ENCODE measurements at places on chromosomes 13 and 19. TPM values are rescaled to one million over a fixed set of nuclear protein-coding genes. Genes with fewer than 3 reads are reported as not detected.

CPB2 gene
- not detected for total RNA-seq

MKNK2 gene
- total RNA-seq, result 317 TPM

CPAMD8 gene
- total RNA-seq, result 2.4 TPM

BRME1 gene
- 3.0 TPM for total RNA-seq

ZFP82 gene
- 2.8 TPM for total RNA-seq

FUT3 gene
- not detected for total RNA-seq

HCST gene
- total RNA-seq, result 117 TPM

PNMA8B gene
- total RNA-seq, result not detected

MLLT1 gene
- 33.3 TPM for total RNA-seq

FAM83E gene
- total RNA-seq, result not detected
